ENCODE measurements at places on chromosomes 12 and 14.

GRCh38 chr14:101460521-101460920, 100.8 kb upstream of the DIO3 start:
- no peak for DNase-seq

GRCh38 chr14:89793367-89793716, 161.2 kb downstream of the EFCAB11 start:
- no peak for DNase-seq

- DNase-seq, result peak; percentile 74
Measured at GRCh38 chr12:120356567-120357030, 12.4 kb downstream of the MSI1 start.

- no peak for DNase-seq
Measured at GRCh38 chr12:130166306-130166705, 4.0 kb downstream of the FZD10 start.

DNA sequence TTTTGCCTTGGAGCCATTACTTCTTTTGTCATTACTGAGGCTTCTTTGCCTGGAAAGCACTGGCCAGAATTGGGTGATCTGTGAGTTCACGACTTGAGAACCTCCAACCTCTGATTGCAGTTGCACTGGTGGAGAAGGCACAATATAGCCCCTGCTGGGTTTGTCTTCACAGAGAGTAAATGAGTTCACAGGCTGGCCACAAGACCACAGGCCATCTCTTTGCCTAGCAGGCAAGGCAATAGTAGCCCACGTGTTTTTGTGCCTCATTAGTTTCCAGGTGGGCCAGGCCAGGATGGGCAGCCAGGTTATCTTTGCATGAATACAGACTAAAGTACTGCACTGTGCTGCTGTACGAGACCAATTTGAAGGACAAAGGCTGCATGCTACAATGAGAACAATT, 468.8 kb downstream of the NRXN3 start:
- no peak for DNase-seq

- DNase-seq, result no peak
Measured at GRCh38 chr14:65277027-65277426, 135.5 kb upstream of the FUT8 start.

DNA sequence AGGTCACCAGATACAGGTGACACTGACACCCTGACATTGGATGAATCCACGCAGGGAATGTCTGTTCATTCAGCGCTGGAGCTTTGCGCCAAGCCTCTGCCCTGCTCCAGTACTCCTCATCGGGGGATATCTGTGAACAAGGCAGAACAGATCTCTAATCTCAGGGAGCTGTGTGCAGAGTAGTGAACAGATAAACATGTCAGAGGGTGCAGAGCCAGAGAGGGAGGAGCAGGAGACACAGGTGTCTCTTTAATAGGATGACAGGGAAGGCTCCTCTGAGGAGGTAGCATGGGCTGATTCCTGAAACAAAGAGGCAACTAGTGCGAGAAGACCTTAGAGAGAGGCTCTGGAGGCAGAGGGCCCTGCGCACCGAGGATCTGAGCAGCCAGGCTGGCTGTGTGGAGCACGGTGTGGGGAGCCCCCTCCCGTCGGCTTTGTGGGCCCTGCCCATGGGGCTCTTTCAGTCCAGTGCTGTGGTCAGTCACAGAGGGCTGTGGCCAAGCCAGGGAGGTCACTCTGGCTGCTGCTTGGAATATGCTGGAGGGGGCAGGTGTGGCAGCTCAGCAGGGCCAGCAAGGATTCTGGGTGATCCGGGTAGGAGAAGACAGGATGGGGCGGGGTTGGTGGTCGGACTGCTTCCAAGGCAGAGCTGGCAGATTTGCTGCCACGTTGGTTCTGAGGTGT, 55.6 kb downstream of the TECPR2 start:
- no peak for DNase-seq

DNA sequence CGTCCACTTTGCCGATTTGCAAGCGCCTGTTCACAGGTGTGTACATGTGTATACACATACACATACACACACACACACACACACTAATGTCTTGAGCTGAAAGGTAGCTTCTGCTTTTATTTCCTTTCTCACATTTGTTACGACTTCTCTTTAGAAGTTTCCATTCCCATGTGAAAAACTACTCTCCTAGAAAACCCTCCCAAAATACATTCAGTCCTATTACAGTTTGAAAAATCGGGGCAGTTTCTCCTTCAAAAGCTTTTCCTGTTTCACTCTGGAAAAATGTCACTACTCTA, 3.9 kb downstream of the BLTP3B start:
- DNase-seq, result no peak

GRCh38 chr12:106643000-106643399, 60.2 kb downstream of the RFX4 start:
- DNase-seq, result no peak

- no peak for DNase-seq
Measured at GRCh38 chr12:42483521-42483790, 106.1 kb downstream of the PRICKLE1 start.

- no peak for DNase-seq
Measured at GRCh38 chr14:91095178-91095577, 18.7 kb upstream of the DGLUCY start.

DNA sequence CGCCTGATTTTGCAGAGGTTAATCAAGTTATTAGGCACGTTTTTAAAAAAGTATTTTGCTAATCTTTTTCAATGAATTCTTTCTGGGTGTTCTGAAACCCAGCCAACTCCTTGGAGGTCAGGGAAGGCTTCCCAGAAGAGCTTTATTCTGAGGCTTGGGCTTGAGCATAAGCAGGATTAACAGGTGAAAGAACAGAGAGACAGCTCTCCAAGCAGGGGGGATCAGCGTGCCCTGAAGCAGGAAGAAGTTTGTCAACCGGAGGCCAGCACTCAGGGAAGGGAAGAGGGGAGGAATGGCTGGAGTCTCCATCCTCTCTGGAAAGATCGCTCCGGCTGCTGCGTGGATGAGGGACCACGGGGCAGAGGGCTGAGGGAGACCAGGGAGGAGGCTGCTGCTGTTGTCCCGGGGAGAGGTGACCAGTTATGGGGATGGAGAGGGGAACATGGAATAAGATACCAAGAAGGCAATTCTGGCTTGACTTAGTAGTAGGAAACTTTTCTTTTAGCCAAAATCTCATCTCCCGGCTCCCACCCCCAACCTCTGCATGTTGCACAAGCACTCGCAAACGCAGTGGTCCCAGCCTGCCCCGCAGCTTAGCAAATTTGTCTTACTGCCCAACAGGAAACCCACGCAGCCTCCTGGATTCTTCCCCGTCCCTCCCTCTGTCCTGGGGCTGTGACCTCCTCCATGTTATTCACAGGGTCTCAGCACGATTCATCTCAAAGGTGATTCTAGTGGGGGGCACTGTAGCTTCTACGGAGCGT, 1.1 kb upstream of the SSH1 start:
- DNase-seq, result no peak

GRCh38 chr12:67302162-67302561, 33.0 kb downstream of the CAND1 start:
- no peak for DNase-seq

- no peak for DNase-seq
Measured at GRCh38 chr12:66154776-66155175, 15.0 kb downstream of the TMBIM4 start.

GRCh38 chr12:94435511-94435927, 24.1 kb downstream of the CEP83 start:
- DNase-seq, result no peak

DNA sequence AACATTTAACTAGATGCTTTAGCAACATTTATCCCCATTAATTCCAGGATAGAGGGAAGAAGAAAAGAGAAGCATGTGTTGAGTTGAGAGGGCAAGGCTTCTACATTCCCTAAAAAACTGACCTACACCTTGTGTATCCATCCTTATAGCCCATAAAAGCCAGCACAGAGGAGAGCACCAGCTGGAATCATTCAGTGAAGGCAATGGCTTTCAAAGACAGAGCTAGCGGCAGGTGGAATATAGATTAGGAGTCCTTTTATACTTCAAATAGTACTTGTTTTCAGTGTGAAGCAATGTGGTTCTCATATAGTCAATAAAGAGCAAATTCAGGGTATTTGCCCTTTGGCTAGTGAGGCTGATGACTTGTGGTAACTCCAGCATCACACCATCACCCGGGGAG, 94.4 kb downstream of the TBC1D30 start:
- no peak for DNase-seq

GRCh38 chr14:46496409-46496808, 155.2 kb downstream of the RPL10L start:
- no peak for DNase-seq

DNA sequence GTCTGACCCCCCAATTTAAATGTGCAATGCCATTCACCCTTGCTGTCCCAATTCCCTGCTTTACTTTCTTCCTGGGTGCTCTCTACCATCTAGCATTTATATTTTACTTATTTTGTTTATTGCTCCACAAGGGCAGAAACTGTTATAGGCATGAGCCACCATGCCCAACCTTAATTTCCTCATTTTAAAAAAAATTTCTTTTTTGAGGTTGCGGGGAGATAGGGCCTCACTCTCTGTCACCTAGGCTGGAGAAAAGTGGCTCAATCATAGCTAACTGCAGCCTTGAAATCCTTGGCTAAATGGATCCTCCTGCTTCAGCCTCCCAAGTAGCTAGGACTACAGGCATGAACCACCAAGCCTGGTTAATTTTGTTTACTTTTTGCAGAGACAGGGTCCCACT, 13.0 kb downstream of the HPD start:
- no peak for DNase-seq

- DNase-seq, result no peak
Measured at GRCh38 chr14:65461730-65462129, 49.2 kb downstream of the FUT8 start.

DNA sequence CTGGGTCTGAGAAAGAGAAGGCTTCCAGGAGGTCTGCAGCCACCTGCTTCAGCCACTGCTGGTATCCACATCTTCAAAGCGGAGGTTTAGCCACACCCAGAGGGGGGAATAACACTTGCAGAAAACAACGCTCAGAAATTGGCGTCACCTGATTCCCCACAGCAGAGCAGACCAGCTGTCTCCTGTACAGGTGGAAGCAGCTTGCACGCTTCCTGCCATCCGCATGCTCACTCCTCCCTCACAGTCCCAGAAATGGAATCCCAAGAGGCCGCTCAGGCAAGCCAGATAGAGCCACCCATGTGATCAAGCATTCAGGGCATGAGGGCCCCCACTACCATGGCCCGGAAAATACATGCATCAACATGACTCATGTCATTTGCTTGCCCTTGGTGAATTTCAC, 112.2 kb upstream of the DIO3 start:
- DNase-seq, result no peak

DNA sequence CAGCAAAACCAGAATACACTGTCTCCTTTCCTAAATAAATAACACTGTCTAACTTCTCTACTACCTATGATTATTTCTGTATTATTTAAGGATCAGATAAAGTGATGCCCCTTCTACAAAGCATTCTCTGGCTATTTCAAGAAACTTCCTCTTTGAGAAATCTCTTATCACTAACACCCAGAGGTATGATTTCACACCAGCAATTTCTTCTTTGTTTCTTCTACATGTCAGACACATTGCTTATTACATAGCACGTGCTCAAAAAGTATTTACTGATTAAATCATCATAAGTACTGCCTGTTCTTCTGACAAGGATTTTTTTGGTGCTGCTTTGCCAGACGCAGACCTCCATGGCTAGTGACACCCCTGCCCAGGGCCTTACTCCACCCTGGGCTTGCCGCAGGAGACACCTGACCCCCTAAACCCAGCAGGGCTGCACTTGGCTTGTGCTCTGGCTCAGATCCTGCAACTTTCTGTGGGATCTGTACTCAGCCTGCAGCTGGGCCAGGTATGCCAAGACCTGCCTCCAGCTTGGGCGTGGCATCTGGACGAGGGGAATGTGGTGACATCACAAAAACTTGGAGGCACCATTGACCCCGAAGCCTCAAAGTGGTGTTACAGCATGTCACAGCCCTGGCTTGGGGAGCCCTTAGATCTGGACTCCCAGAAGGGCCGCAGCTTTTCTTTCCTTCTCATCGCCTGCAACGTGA, 15.4 kb upstream of the HIGD1C start:
- no peak for DNase-seq

GRCh38 chr12:54437697-54438096, 18.6 kb upstream of the ITGA5 start:
- no peak for DNase-seq

DNA sequence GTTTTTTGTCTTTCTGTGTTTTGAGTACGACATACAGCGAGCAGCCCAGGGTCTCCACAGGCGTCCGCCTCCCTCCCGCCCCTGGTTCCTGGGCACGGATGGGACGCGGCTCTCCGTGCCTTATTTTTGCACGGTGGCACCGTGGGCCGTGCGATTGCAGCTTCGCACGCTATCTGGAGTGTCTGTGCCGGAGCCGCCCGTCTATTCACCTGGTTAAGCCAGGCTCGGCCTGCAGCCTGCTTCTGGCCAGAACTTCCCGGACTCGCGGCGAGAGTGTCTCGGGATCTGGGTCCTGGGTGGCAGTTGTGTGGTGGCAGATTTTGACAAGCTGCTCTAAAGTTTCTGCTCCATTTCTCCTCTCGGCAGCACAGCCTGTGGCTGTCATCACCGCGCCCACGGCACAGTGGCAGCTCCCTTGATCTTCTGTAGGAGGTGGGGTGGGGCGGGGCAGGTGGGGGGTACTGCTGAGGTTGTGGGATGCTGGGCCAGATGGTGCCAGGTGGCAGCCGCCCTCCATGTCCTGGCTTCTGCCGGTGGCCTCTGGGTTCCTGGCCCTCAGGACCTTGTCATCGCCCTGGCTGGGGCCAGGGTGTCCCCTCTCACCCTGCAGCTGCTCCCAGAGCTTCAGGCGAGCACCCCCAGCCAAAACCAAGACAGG, 2.9 kb downstream of the MMP17 start:
- no peak for DNase-seq

DNA sequence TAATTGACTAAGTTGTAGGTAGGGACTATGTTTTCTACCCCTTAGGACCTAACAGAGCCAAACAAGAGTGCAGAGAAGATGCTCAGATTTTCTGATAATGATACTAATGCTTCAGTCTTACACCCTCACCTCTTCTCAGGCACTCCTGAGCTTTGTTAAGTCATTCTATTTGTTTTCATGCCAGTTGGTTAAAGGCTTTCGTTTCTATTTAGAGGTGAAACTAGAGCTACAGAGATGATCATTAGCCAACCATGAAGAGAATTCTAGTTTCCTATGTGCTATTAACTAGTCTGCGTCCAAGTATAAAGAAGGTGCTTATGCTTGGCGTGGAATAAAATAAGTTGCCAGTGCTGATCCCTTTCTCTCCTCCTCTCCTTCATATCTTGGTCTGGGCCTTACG, 34.6 kb upstream of the PYGL start:
- DNase-seq, result no peak

DNA sequence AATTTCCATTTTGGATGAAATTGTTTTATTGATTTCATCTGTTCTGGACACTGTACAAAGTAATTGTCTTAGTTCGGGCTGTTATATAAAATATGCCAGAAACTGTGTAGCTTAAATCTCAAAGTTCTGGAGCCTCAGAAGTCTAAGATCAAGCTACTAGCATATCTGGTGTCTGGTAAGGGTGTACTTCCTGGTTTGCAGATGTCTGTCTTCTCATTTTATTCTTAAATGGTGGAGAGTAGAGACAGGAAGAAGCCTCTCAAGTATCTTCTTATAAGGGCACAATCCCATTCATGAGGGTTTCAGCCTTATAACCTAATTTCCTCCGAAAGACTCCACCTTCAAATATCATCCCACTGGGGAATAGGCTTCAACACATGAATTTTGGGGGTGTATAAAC, 51.3 kb downstream of the MON2 start:
- no peak for DNase-seq

GRCh38 chr12:5650829-5651461, 219.0 kb downstream of the NTF3 start:
- DNase-seq, result no peak

GRCh38 chr14:104319491-104320241, 181.3 kb downstream of the KIF26A start:
- no peak for DNase-seq
